ENCODE measurements at places on chromosomes 4 and X. TPM values are rescaled to one million over a fixed set of nuclear protein-coding genes. Genes with fewer than 3 reads are reported as not detected.

GRCh38 chr4:7620814-7621176 lies 186.1 kb upstream of the PSAPL1 start:
- no peak for DNase-seq

DNA sequence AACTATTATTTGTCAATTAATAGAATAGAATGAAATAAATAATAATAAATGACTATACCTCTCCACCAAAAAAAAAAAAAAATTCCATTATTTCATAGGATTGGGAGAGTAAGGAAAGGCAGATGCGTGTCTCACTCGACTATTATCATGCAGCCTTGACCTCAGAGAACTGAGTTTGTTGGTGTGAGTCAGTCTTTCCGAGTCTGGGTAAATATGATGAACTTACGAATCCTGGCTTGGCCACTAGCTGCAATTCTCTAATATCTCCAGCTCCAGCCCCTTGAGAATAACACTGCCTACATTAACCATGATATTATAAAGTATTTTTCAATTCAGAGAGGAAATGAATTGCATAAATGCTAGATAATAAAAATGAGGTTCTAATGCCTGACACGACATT lies 46.6 kb upstream of the DHX15 start:
- no peak for DNase-seq

The PF4V1 gene
- polyA plus RNA-seq, result not detected

GRCh38 chr4:126583509-126583908 lies 1049.2 kb upstream of the INTU start:
- DNase-seq, result peak; percentile 20

- DNase-seq, result no peak
Observed at GRCh38 chrX:106484233-106484632, 127.5 kb upstream of the RADX start.

The CLTRN gene
- 1.4 TPM for polyA plus RNA-seq

DNA sequence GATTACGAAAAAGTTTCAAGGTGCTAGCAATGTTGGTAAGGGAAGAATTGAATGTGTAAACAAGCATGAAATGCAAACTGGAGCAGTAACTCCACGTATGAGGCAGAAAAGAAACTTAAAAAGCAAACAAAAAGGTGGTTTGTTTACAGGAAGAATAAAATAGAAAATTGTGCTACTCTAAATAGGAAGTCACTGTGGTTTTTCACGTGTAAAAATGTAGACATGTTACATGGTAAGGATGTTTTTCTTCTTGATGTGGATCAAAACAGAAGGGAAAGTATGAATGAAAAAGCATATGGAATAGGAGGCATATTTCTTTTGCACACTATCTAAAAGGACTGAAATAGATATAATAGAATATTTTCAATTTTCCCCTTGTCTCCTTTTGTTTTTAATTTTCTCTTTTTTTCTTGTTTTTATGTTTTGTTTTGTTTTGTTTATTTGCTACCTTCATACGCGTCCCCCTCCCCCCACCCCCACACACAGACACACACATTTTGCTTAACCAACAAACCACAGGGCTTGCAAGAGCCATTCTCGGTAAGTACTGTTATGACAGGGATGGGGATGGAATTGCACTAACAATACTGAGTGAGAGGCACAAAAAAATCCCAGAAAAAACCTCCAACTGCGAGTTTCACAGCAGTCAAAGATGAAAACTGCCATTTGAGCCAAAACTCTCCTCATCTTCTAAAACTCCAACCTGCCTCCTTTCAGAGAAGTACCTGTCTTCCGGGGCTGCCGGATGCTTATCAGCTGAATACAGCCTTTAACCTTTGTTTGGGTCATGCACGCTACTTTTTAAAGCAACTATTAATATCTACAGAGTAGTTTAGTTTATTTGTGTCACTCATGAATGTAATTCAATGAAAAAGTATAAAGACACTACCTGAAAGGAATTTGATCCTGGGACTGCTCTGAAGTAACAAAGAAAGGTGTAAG lies 135.8 kb downstream of the IL15 start:
- no peak for DNase-seq

GRCh38 chr4:163679189-163679588 lies 184.7 kb downstream of the TMA16 start:
- no peak for DNase-seq

- DNase-seq, result peak; percentile 3
Observed at GRCh38 chrX:35826503-35826902, 28.4 kb downstream of the MAGEB16 start.

The NXF2B gene
- polyA plus RNA-seq, result not detected

- peak; percentile 3 for DNase-seq
Observed at GRCh38 chrX:15496824-15497223, 3.7 kb upstream of the PIR start.

GRCh38 chrX:38664285-38664684 lies 102.9 kb downstream of the TSPAN7 start:
- peak; percentile 25 for DNase-seq

The AMTN gene
- not detected for polyA plus RNA-seq

The BRS3 gene
- polyA plus RNA-seq, result not detected

DNA sequence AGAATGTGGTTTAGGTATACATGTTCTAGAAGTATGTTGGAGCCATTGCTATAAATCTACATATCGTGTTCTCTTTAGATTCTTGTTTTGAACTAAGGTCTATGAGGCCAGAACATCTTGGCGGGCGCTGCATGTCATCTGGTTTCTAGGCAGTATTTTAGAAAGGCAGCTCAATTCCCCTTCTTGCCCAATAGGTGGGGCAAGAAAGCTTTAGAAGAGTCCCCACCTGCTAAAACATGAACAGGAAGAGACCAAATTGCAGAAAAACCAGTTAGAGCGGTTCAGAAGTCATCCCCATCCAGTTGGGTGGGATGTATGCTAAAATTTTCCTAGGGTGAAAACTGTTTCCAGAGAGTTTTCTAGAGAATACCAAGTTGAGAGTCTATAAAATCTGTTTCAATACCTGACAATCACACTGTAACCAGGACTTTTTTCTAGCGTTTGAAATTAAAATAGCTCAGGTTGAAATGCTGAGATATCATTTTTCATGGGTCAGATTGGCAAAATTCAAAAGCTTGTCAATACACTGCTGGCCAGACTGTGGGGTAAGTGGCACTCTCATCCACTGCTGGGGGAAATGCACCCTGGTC lies 17.5 kb upstream of the SH3KBP1 start:
- DNase-seq, result peak; percentile 54

The CFI gene
- polyA plus RNA-seq, result 0.26 TPM

The FOXR2 gene
- polyA plus RNA-seq, result not detected

The BTC gene
- 0.42 TPM for polyA plus RNA-seq

GRCh38 chr4:20443015-20443805 lies 191.5 kb downstream of the SLIT2 start:
- no peak for DNase-seq

The FAT1 gene
- 307 TPM for polyA plus RNA-seq

DNA sequence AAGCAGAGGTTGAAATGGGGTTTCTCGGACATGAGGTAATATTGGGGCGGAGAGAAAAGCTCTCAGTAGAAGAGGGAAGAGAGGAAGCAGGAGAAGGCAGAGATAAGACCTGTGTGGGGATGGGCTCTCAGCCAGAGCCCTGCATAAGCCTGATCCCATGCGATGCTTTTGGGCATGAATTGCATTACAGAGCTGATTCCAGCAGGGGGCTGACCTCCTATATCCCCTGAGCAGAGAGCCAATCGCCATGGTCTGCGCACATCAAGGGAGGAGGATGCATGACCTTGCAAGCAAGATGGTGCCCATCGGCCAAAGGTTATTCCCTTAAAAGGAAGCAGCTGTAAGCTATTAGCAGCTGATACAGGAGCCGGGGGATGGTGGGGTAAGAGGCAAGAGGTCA lies 7.6 kb downstream of the ANOS1 start:
- no peak for DNase-seq

GRCh38 chrX:9885150-9885549 lies 82.0 kb upstream of the CLDN34 start:
- DNase-seq, result no peak

The MAGEC2 gene
- polyA plus RNA-seq, result not detected

- DNase-seq, result peak; percentile 42
Observed at GRCh38 chr4:140152751-140153418, 1.1 kb downstream of the MAML3 start.

The SPP1 gene
- 1.3 TPM for polyA plus RNA-seq

- DNase-seq, result no peak
Observed at GRCh38 chr4:25442863-25443307, 65.8 kb downstream of the ANAPC4 start.

DNA sequence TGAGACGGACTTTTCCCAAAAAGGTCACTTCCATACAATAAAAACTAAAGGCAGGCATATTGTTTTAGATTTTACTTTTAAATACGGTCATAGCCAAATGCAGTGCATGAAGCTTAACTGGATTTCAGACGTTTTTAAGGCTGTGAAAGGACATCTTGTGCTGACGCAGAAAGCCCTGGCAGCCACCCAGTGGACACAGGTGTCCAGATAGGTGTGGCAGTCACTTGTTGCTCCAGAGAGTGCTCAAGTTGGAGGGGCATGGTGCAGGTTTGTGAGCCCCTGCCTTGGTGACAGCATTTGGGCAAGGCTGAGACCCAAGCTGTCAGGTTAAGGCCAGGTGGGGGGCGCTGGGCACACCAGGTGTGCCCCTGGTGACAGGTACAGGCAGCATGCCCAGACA lies 135.8 kb upstream of the TBL1X start:
- DNase-seq, result no peak

The KANTR gene
- 1.6 TPM for polyA plus RNA-seq

DNA sequence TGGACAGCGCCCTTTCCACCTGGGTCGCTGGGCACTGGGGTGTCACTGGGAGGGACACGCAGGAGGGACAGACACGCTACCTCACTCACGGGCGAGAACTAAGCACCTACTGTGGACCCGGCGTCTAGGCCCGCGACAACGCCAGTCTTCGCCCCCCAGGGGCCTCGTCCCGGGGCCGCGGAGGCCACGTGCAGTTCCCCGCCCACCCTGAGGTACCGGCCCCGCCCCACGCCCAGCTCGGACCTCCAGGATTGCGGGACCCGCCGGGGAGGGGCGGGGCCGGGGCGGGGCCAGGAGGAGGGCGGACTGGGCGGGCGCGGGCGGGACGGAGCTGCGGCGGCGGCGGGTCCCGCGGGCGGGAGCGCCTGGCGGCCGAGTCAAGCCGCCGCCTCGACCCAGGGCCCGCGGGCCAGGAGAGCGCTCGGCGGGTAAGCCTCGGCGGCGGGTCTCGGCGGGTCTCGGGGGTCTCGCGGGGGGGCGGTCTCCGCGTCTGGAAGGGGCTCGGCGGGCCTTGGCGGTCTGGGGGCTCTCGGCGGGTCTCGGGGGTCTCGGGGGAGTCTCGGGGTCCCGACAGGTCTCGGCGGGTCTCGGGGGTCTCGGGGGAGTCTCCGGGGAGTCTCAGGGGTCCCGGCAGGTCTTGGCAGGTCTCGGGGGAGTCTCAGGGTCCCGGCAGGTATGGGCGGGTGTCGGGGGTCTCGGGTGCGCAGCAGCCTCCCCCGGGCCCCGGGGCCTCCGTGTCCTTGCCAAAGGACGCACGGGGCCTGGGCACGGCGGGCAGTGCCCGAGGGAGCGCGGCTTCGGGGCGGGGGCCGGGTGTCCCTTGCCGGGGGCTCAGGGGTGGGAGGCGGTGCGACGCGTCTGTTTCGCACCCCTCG lies at the start of gene SH3BP2:
SH3BP2 (plus strand) TSS at position 375 of the 875 bp plus-strand sequence. CDS start 27,533 bp downstream, outside the sequence.
- peak; percentile 21 for DNase-seq

GRCh38 chrX:71107762-71108360 lies 1.3 kb upstream of the CXorf65 start:
- no peak for DNase-seq

DNA sequence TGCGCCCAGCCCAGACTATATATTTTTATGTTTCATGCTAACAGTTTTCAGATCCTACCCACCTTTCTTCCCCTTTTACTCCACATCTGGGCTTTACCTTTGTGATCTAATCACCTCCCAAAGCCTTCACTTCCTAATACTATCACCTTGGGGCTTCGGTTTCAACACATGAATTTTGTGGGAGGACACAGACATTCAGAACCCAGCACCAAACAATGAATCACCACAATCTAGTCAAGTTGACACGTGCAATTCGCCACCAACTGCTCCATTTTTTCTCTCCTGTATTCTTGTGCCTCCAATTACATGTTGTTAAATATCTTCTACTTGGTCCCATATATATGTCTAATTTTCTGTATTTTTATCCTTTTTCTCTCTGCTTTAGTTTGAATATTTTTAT lies 41.8 kb upstream of the STX18 start:
- DNase-seq, result peak; percentile 53

The AMMECR1 gene
- polyA plus RNA-seq, result 12.4 TPM

DNA sequence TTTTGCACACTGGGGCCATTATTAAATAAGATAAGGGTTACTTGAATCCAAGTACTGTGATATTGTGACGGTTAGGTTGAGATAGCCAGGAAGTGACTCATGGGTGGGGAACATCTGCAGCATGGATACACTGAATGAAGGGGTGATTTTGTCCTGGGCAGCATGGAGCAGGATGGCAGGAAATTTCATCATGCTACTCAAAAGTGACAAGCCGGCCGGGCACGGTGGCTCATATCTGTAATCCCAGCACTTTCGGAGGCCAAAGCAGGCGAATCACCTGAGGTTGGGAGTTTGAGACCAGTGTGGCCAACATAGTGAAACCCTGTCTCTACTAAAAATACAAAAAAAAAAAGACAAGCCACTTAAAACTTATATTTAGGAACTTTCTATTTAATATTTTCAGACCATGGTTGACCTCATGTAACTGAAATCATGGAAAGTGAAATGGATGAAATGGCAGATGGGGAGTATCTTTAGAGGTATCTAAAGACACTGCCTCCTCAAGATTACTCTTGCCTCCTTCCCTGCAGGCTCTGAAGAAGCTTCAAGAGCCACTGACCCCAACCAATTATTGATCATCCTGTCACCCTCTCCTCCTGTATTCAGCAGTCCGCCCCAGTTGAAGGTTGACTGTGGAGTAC lies 3.9 kb upstream of the TRIM60 start:
- no peak for DNase-seq

GRCh38 chr4:138341739-138342415 lies 99.7 kb upstream of the SLC7A11 start:
- no peak for DNase-seq

DNA sequence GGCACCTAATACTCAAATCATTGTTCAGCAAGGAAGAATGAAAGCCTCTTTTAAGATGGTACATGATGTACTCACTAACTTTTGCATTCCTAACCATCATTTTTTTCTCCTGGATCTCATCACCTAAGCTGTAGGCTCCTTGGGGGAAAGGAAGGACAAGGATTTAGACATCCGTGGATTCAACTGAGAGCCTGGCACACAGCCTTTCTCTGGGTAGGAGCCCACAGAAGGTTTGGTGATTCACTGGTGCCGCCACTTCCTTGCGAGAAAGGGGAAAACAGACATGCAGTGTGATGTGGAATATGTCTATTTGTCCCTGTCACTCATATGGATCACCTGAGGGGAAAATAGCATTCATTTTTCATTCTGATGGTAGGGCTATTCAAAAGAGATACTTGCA lies 147.3 kb downstream of the PCDH7 start:
- DNase-seq, result peak; percentile 8

The HSFX3 gene
- not detected for polyA plus RNA-seq

DNA sequence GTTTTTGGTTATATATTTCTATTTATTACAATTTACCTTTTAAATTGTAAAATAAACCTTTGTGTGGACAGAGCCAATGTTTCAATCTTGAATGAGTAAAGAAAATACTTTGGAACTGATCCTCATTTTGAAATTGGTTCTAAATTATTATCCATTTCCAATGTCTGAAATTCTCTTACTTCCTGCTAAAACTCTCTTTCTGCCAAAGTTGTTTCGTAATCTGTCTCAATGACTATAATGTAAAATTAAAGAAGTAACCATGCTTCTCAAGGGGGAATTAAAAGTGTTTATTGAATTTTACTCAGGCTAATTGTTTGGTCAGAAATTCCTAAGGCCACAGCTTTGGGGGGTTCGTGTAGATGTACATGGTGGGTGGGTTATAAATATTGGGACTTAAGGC lies 34.8 kb downstream of the YIPF6 start:
- no peak for DNase-seq

- DNase-seq, result no peak
Observed at GRCh38 chr4:37646247-37646646, 39.9 kb downstream of the RELL1 start.

The FGF5 gene
- polyA plus RNA-seq, result 3.9 TPM
